ENCODE measurements at places on chromosomes 12 and 14.

GRCh38 chr12:46473634-46474329, 101.2 kb upstream of the SLC38A2 start:
- DNase-seq: no peak

DNA sequence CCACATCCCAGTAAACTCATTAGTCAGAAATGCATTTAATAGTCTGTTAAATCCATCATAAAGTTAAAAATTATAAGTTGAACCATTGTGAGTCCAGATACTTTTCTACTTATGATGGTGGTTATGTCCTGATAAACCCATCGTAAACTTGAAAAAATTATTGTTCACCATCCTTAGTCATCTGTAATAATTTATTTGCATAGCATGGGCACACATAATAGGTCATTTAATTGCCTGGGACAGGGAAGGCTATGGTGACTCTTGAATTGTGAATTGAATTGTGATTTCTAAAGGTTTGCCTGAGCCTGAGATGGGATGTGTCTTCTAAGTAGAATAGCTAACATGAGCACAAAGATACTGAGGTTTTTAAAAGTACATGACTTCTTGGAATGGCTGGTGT, 21.5 kb downstream of the ZDHHC17 start:
- DNase-seq: no peak

DNA sequence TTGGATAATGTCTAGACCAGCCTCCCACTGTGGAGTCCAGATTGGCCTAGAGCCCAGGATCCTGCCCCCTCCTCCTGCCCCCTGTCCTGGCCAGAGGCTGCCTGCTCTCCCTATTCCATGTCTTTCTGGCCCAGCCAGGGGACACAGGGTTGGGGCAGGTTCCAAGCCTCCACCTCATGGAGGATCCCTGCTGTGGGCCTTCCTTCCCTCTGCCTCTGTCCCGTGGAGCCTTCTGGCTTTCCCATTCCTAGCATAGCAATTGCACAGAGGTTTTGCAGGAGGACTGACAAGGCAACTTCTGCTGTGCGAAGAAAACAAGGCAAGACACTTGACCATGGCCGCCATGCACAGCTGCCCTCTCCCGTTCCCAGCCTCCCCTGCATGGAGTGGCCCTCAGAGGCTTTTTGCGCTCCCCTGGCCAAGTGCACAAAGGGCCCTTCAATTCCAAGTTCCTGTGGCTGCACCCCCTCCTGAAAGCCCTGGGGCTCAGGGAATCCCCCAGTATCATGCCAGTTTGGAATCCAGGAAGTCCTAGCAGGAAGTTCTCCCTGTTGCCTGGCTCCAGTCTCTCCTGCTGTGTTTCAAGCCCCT, 42.1 kb downstream of the KRT80 start:
- no peak for DNase-seq

- DNase-seq: no peak
Measured at GRCh38 chr12:98823012-98823411, 177.9 kb downstream of the APAF1 start.

GRCh38 chr12:113340061-113340460, 5.2 kb upstream of the SLC8B1 start:
- DNase-seq: no peak

GRCh38 chr14:34138175-34138574, 187.3 kb upstream of the EGLN3 start:
- no peak for DNase-seq

DNA sequence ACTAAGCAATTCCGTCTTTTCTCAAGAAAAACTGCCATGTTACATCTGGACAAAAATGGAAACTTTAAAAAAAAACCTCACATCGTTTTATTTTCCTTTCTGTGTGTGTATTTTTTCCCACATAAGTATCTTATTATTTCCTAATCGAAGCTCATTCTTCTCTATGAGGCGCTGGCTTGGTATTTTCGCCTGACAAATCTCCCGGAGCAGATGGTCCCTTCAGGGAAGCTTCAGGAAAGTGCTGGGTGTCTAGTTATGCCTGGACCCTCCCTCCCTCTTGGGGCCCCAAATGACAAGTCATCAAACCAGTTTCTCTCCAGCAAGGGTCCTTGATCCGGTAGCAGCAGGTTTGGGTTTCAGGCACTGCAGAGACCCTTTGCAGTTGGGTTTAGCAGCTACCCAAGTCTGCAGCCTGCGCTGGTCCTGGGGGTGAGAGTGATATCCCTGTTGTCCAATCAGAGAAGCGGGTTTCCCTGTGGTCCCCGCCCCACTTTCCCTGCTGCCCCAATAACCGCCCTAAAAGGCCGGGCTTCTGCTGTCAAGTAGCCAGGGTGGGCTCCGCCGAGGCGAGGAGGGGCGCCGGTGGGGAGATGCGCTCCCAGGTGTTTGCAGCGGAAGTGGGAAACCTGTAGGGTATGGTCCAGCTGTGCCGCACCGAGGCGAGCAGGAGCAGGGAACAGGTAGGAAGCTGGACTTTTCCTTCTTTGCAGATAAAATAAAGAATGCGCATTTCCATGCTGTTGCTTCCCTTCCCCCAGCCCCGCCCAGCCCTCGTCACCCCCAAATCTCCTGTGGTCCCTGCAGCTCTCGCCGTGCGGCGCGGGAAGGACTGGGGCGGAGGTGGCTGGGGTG, at the start of gene CNTN1:
Gene CNTN1, plus strand, starts transcription at position 527 of the 852 bp plus-strand sequence.
- peak; percentile 83 for DNase-seq

GRCh38 chr12:4441355-4442335, 4.0 kb downstream of the FGF6 start:
- peak; percentile 61 for DNase-seq

DNA sequence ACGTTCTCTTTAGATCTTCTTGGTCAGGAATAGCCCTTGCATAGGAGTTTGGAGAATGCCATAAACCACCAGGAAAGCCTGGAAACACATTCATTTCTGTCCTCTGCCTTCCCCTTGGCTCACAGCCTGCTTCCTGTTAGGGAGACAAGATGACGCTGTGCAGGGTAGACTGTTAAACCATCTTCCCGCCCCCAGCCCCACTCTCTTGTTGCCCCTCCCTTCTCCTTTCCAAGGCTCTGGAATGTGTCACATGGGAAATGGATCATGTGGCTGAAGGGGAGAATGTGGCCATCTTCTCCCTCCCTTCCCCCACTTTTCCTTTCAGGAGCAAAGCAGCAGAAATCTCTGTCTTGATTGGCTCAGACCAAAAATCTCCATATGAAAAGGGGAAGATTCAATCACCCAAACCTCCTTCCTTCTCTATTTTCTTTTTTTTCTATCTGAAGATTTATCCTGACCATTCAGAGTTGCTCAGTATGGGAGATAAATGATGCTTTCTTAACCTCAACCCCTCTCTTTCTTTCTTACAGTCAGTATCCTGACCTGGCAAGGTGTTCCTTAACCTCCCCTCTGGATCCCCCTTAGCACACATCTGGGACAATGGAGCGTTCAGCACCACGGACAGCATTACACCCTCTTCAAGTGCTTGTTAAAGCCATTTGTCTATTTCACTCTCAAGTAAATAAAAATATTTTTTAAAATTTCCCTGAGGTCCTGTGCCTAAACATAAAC, 11.4 kb downstream of the GPR19 start:
- DNase-seq: peak; percentile 60

DNA sequence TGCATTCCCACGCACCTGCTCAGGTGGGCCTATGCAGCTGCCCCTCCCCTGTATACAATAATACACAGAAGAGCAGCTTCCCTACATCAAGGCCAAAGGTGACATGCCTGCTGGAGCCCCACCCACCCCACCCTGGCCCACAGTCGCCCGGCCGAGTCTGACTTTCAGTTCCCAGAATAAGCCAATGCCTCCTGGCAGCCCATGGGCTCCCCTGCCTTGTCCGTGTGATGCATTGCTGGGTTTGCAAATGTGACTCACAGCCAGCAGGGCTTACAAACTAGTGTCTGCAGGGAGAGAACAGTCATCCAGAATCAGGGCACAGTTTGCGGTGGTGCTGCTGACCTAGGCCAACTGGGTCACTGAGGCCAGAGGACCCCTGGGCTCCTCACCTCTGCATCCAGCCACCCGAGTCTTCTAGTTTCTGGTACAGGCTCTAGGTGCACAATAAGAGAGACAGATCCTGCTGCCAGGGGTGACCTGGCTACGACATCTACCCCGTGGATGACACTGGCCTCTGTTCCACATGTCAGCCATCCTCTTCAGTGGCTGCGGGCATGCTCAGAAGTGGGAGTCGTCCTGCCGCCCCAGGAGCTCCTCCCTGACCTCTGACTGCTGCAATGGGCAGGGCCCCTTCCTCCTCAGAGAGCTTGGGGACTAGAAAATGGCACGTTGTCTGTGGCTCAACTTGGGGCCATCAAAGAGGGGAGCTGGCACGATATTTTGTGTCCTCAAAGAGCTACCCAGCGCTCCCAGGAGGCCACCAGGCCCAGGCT, 84.5 kb downstream of the CHGA start:
- no peak for DNase-seq

DNA sequence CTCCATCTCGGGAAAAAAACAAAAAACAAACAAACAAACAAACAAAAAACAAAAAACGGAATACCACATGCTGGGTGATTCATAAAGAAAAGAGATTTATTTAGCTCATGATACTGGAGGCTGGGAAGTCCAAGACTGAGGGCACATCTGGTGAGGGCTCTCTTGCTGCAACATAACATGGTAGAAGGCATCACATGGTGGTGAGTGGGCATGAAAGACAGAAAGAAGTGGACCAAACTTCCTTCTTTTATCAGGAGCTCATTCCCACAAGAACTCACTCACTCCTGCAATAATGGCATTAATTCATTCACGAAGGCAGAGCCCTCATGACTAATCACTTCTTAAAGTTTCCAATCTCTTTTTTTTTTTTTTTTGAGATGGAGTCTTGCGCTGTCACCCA, 8.0 kb upstream of the LGMN start:
- DNase-seq: no peak

GRCh38 chr14:69484444-69485314, at the start of gene PLEKHD1:
Gene PLEKHD1, plus strand, starts transcription at chr14:69484728. Its CDS starts 238 bp downstream, at chr14:69484966.
- DNase-seq: no peak

DNA sequence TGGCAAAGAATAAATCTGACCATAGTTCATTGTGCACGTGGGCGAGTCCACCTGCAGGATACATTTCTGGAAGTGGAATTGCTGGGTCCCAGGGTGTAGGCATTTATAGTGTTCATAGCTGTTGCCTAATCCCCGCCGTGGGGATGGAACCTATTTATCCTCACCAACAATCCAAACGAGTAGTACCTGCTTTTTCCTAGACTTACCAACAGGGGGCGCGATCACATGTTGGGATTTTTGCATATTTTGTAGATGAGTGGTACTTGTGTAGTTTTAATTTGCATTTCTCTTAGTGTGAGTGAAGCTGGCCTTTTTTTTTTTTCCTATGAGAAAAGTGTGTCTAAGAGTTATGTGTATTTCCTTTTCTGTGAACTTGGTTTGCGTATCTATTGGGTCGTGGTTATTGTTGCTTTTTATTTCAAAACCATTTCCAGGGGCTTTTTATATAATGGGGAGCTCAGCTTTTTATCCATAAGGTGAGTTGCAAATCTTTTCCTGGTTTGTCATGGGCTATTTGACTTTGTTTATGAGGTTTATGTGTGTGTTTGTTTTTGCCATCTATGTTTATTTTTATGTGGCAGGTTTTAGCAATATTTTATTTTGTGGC, 67.2 kb downstream of the CCDC92 start:
- no peak for DNase-seq

DNA sequence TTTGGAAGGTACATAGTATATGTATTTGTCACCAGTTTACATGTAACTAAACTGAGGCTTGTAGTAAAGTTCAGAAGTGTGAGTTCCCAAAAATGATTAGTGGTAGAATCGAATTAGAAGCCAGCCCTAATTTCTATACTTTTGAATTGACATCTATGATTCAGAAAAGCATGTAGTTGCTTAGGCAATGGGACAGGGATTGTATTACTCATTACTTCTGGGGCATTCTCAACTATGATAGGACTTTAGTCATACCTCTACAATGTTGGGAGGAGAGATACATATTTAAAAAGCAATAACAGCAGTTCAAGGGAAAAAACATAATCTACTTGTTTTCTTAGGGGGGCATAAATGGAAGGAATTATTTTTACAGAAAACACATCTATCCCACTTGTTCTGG, 277.9 kb upstream of the E2F7 start:
- DNase-seq: no peak

DNA sequence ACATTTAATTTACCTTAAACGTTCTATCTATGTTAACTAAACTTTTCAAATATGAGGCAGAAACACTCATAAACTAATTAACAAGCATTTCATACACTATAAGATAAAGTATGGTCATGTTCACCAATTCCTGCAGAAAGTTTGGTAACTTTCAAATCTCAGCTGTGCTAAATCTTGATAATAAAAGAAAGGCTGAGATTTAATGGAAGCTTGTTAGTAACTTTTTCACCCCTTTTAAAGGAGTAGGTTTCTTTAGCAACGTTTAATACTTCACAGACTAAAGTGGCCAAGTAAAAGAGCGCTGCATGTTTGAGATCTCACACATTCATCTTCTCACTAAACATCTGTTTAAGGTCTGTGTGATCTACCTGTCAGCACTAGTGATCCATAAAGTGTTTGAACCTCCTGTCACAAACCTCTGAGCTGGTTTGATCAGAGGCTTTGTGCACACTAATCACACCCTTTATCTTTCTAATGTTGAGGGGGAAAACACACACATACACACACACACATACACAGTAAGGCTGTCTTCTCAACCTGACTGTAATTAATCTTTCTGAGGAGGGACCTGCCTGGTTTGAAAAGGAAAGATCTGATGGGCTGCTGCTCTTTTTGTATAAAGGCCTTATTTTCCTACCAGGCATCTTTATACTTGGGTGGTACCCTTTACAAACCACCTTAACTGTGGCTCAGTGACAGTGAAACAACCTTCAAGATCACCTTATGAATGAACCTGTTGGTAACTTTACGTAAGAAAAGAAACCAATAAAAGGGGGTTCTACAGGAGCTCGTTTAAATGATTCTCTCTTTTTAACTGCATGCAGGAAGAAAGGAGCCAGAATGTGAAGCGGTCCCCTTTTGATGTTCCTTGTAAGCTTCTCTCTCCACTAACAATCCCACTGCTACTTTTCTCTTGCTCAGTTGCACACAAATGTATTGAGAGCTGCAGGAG, 244.2 kb downstream of the SOX5 start:
- DNase-seq: no peak

DNA sequence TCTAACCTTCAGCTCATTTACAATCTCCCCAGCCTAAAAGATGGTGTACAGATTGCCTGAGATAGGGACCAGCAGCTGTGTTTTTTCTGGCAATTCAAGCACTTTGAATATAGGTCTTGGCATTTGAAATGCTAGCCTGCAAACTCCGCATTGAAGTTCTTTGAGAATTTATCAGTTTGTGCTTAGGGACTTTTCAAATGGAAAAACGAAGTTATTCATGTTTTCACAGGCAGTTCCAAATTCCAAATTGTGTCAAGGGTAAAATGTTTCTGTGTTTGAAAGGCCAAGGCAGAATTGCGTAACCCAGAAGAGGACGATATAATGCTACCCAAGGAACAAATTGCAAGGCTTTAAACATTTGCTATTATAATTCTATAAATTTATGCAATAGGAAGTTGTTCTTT, 168.9 kb upstream of the RASSF8 start:
- no peak for DNase-seq

Data from right forelimb (tissue), 1 donor.